NCI-H187 (cell line): ENCODE measurements at places on chromosomes 16 and 17.

GRCh38 chr17:75565066-75565465 lies 22.5 kb upstream of the MYO15B start:
- DNase-seq, result no peak

- no peak for DNase-seq
Measured at GRCh38 chr17:21517538-21518293, 141.6 kb downstream of the KCNJ12 start.

DNA sequence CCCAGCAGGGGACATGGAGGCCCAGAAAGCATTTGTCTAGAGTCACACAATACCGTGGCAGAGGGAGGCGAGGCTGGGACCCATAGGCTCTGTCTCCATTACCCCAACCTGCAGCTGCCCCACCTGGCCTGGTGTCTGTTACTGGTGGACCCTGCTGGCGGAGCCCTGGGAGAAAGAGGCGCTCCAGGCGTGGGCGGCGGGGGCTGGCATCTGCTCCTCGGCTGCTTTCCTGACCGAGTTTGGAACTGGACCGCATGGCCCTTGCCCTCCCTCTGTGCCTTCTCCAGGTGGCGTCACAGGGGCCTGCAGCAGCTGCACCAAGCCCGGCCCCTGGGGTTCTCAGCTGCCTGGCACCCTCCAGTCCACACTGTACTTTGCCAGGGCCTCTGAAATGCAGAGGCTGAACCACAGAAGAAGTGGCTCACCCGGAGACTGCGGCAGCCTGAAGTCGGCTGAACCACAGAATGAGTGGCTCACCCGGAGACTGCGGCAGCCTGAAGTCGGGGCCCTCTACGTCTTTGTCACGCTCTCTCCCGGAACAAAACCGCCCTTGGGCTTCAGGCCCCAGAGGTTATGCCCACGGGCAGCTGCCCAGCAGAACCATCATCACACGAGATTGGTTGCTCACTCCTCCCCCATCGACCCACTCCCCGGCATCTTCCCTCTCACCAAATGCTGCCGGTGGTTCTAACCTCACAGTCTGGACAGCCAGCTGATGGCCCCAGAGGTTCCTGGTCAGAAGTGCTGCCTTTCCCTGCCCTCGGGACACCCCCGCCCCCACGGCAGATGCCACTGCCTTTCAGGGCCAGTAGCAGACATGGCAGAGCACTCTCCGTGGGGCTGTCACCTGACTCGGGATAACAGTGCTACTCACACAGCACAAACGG lies 20.2 kb downstream of the CBFA2T3 start:
- no peak for DNase-seq

DNA sequence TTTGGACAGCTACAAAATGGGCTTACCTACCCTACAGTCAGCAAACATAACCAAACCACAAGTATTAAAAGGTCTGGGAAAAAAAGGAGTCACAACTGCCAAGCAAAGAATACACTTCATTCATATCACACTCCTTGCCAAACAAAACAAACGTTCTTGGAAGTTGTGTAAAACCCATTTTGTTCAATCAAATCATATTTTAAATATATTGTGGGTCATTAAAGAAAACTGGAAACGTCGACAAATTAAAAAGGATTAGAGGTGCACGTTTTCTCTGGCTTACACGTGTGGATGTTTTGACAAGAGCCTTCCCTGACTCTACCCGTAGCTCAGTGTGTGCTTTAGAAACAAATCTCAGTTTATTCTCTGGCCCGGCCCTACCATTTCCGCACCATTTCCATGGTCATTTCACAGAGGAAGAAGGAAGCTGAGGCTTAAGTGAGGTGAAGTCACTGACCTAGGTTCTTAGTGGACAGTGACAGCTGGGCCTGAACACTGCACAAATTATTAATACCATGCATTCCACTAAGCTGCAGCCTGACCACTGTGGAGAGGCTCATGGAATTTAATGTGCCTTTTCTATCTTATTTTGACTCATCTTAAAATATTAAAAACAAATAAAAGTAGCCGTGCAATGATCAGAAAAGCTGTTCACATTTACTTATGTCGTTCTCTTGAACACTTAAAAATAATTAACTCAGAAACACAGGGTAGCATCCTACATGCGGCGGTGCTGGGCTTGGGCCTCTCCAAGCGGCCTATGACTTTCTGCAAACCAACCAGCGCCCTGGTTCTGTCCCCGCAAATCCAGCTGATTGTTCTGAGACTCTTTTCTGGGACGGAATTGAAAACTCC lies 968 bp downstream of the CEP112 start:
- no peak for DNase-seq

DNA sequence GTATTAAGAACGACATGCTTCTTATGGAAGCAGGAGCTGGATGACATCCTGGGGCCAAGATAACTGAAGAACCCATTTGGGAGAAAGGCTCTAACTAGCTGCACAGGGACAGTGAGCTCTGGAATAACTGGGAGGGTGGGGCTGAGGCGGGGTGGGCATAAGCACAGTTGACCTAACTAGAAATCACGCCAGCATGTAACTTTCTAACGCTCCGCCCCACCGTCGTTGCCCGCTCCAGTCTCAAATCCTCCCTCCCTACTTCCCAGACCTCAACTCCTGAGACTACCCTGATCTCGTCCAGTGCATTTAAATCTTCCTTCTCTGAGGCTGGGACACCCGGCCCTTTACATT lies 436 bp downstream of the PHB1 start:
- DNase-seq, result no peak
